ENCODE measurements at places on chromosomes 3 and 15. TPM values are rescaled to one million over a fixed set of nuclear protein-coding genes. Genes with fewer than 3 reads are reported as not detected.

Gene ZIC4
- not detected for total RNA-seq

- ATAC-seq: no peak
Measured at GRCh38 chr3:55122312-55122711, 194.5 kb upstream of the LRTM1 start.

GRCh38 chr3:100454677-100455076, 37.7 kb upstream of the TMEM45A start:
- no peak for ATAC-seq

DNA sequence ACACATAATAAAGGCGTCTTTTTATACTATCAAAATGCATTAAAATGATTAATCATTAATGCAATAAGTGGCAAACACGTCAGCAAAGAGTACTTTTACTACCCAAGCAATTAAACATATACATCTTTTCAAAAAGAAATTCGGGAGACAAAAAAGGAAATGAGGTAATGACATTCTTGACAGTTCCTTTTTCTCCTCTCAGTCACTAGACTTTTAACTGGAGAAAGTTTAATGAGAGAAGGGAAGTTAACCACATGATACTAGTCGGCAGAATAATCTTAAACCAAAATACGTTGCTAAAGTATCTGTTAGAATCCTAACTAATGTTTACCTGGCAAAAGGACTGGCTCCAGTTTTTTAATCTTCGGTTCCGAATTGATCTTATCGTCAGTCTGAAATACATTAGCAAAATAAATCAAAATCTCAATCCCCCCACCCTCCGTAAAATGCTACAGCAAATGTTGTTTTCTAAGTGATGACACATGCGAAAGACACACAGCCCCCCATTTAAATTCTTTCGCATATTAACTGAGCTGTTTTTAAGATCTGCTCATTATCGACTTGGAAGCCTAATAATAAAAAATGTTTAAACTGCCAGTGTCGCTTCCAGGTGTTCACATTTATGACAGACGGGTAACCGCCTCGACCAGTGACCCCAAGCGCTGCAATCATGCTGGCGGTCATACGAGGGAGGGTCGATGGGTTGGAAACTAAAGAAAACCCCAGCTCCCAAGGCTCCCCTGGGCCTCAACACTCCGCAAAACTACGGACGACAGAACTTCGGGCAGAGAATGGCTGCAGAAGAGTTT, 778 bp downstream of the MTMR10 start:
- no peak for ATAC-seq

Gene C3orf85
- not detected for total RNA-seq

Gene SLC12A1
- not detected for total RNA-seq

Gene MYO1E
- total RNA-seq: 117 TPM

DNA sequence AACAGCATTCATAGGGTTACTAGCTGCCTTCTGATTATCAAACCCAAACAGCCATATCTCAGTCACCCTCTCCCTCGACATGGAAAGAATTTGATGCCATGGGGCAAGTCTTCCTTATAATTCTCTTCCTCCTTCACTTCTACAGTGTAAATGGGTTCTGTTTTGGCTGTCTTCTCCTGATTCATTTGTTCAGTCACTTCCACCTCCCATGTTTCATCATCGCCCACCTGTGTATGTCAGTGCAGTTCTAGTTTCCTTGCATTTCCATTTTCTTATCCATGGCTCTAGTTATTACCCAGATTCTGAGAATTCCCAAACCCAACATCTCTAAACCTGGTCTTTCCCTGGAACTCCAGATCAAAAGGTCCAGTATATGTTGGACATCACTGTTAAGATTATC, 41.0 kb downstream of the RIOX2 start:
- no peak for ATAC-seq

Gene CCDC54
- not detected for total RNA-seq

DNA sequence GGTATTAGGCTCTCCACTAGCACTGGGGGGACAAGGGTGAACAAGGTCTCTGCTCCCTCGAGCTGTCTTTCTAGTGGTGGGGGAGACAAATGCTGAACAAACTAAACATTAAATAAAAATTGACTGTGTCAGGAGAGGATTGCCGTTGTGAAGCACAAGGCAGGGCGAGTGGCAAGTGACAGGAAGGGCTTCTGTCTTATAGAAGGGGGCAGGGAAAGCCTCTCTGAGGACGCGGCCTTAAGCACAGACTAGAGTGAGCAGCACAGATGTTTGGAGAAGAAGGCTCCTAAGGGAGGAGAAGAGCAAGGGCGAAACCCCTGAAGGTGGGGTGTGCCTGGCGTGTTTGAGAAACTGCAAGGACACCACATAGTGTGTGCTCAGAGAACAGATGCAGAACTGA, 50.9 kb upstream of the ATP2B2 start:
- no peak for ATAC-seq

Gene LRRC2
- total RNA-seq: 0.28 TPM

DNA sequence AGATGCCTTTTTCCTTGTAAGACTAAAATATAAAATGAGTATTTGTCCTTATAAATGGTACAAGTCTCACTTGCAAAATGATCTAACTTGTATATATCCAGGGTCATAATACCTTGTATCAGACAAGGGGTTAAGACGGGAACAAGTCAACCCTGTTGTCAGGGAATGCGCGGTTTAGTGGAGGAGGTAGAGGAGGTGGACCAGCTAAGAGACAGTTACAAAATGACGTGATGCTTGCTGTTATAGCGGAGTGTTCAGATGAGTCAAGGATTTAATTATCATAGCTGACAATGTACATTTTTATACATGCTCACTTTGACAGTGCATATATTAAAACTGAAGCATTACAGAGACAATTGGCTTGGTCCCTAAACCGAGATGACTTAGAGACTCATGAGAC, 26.8 kb upstream of the KLHL25 start:
- ATAC-seq: no peak

Gene LTF
- 108 TPM for total RNA-seq

Gene SLC28A2
- total RNA-seq: not detected

Data from esophagus mucosa (tissue), 1 donor.